ENCODE measurements at places on chromosomes 7 and 10. TPM values are rescaled to one million over a fixed set of nuclear protein-coding genes. Genes with fewer than 3 reads are reported as not detected.

SCRN1 gene
- total RNA-seq = 25.5 TPM

SLC26A5 gene
- 0.84 TPM for total RNA-seq

DNA sequence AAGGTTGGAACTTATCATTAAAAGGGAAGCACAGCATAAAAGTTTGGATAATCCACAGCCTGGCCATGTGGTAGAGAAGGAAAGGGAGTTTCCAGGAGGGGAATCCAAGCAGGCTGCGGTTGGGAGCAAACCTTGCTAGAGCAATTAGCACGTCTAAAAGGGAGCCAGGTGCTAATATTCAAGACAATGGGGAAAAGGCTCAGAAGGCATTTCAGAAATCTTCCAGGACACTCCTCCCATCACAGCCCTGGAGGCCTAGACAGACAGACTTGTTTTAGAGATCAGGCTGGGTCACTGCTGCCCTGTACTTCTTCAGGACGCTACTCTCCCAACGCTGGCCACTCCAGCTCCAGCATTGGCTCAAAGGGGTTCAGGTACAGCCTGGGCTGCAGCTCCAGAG lies 96.2 kb upstream of the KAT6B start:
- H3K27me3 ChIP-seq = no peaks in the 10 kb centered on the region
- no peaks in the 10 kb centered on the region for H3K36me3 ChIP-seq
- H3K27ac ChIP-seq = no peak overlapping the region

- no peak overlapping the region for H3K27ac ChIP-seq
- no peaks in the 10 kb centered on the region for H3K27me3 ChIP-seq
- H3K36me3 ChIP-seq = no peaks in the 10 kb centered on the region
- no peak for DNase-seq
- no peak overlapping the region for H3K4me3 ChIP-seq
Measured at GRCh38 chr7:17492437-17492836, 194.0 kb downstream of the AHR start.

DNA sequence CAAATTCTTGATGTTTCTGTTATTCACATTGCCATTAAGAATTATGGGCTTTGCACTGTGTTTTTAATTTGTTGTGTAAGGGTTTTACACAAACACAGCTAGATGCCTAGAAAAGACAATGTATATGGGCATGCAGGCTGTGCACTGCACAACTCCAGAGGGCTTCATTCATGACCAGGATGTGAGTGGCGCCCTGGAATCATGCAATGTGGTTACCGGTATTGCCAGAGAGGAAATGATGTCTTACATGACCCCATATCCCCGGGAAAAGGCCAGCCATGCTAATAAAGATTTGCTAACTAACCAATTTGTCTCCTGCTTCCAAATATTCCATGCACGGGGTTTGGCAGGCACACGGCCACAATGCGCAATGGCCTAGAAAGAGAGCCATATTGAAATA lies 16.9 kb downstream of the KCNMA1 start:
- H3K4me3 ChIP-seq = no peak overlapping the region
- H3K4me1 ChIP-seq = no peaks in the 10 kb centered on the region
- no peaks in the 10 kb centered on the region for H3K36me3 ChIP-seq
- no peak for DNase-seq
- no peak overlapping the region for H3K27ac ChIP-seq

DNA sequence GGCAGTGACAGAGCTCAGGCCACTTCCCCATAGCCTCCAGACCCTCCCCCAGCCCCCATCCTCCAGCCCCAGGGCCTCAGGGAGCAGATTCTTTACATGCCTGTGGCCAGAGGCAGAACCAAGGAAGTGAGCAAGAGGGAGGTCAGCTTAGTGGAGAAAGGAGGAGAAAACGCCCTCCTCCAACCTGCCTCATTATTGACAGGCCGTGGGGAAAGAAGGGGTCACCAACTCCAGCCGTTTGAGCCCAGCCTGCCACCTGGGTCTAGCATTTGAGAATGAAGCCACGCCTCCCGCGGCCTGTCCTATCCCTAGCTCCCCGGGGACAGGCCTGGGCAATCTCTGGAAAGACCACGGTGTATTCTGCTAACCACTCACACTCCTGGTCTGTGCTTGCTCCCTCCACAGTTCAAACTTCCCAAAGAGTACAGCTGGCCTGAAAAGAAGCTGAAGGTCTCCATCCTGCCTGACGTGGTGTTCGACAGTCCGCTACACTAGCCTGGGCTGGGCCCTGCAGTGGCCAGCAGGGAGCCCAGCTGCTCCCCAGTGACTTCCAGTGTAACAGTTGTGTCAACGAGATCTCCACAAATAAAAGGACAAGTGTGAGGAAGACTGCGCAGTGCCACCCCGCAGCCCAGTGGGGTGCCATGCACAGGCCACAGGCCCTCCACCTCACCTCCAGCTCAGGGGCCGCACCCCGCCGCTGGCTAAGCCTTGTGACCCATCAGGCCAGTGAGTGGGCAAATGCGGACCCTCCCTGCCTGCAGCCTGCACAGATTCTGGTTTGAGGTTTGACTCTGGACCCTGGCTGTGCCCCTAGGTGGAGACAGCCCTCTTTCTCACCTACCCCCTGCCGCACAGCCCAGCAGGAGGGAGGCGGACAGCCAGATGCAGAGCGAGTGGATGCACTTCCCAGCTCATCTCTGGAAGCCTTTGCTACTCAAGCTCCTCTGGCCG lies 14.3 kb upstream of the TRIM8 start:
- H3K27me3 ChIP-seq = no peaks in the 10 kb centered on the region
- no peak for DNase-seq
- peaks cover 12% of the 10 kb centered on the region for H3K36me3 ChIP-seq
- H3K4me3 ChIP-seq = no peak overlapping the region

- H3K4me1 ChIP-seq = peaks cover 63% of the 10 kb centered on the region
- peaks cover 69% of the 10 kb centered on the region for H3K36me3 ChIP-seq
- DNase-seq = no peak
- no peaks in the 10 kb centered on the region for H3K27me3 ChIP-seq
- H3K27ac ChIP-seq = no peak overlapping the region
Measured at GRCh38 chr7:99384523-99384922, 10.0 kb downstream of the ARPC1B start.

DNA sequence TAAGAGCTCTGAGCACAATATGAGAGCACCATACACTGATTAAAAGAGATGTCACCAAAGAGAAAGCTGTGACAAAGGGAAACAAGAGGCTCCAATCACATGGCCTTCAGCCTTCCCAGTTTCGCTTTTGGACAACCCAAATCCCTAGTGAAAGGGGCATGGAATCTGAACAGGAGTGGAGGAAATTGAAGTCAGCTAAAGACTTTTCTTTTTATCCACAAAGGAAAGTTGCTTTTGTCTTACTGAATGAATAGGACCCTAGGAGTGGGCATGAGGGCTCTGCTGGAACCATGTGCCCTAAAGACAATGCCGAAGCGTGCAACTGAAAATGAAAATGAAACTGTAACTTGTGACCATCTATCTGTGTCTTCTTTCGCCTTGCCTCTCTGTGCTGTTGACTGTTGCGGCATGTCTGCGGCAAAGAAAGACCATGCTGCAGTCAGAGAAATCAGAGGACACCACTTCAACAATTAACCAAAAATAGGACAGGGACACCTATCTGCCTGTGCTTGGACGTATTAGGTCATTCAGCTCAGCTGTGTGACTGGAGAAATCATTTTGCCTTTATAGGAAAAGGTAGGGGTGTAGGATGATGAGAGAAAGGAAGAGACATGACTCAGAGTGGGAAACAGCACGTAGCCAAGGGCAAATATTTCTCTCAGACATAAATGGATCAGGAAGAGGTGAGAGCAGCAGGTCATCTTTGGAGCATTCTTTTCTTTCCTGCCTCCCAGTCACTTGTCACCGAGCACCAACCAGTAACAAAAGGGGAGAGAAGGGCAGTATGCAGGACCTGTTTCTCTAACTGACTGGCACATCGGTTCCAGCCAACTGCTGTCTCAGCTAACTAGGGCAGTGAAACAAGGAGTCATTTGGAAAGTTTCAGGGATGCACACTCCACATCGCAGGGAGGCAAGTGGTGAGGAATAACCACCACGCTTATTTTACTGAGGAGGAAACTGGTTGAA lies 12.3 kb downstream of the CAV2 start:
- peaks cover 7% of the 10 kb centered on the region for H3K36me3 ChIP-seq
- DNase-seq = no peak

- no peak overlapping the region for H3K4me3 ChIP-seq
- H3K27ac ChIP-seq = no peak overlapping the region
- H3K36me3 ChIP-seq = no peaks in the 10 kb centered on the region
- no peak for DNase-seq
- H3K4me1 ChIP-seq = peaks cover 16% of the 10 kb centered on the region
Measured at GRCh38 chr7:100577103-100577502, 3.4 kb upstream of the SAP25 start.

Measured in left lung (tissue), 14 donors.